Activated CD4-positive, CD25-positive, alpha-beta regulatory T cell treated with anti-CD3 and anti-CD28 coated beads, Interleukin-2, amount 50 U/mL, for 72 hours (primary cell): ENCODE measurements at places on chromosomes 1 and 21.

DNA sequence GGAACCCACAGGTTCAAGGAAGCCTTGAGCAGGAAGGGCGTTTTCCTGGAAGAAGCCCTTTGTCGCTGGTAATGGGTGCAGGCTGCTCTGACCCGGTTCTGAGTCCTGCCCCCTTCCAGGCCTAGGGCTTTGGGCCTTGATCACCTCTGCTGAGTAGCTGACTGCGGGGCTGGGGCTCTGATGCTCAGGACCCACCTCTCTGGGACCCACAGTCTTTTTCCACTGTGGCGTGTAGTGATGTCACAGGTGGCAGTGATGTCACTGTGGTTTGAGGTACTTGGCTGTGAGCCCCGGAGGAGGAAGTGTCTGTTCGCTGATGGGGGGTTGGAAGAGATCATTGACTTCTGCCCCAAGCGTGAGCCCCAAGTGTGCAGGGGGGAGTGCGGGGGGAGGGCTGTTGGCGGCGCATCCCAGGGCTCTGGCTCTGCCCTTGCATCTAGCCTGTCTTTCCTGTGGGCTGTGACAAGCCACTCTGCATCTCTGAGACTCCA is 6.9 kb downstream of the TNFRSF1B start:
- peak; percentile 71 for DNase-seq

GRCh38 chr21:43372663-43373361 is 54.1 kb downstream of the SIK1 start:
- no peak for DNase-seq

- DNase-seq = no peak
Observed at GRCh38 chr1:58788259-58788658, 4.4 kb upstream of the JUN start.

- DNase-seq = no peak
Observed at GRCh38 chr1:205840146-205840923, 9.6 kb downstream of the PM20D1 start.

- DNase-seq = no peak
Observed at GRCh38 chr1:50562106-50562505, 138.9 kb upstream of the DMRTA2 start.

DNA sequence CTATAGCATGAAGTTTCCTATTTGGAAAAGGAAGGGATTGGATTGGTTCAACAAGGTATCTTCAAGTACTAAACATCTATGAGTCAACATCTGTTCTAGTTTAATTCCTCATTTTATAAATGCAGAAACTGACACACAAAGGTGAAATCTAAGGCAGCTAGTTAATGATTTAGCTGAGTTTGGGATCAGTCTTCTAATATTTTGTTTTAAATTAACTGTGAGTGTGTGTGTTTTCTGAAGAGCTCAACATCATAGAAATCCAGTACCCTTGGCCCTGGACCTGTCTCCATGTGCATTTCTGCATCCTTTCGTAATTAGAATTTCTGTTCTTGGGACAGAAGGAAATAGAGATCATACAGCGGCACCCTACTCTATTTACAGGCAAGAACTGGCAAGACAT is 105.9 kb downstream of the RGS2 start:
- no peak for DNase-seq

DNA sequence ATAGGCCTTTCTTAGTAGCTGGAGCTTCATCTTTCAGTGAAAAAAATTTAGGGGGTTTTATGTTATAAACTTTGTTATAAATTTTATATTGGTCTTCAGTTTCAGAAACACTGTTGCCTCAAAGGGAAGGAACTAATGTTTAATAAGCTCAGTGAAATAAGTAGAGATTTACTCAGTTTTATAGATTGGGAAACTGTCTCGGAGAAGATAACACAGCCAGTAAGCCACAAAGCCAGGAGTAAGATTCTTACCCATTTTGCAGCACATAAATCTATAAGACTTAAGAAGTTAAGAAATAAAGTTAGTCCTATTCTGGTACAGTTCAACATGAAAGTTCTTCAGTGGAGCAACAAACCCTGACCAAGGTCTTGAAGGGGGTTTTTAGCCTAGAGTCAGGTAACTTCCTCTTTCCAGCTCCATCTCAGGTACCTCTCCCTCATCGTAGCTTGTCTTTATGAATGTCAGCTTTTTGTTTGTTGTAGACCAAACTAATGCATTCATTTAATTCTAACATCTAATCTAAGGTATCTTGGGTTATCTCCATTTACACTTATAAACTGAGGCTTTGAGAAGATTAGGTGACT is 3.3 kb downstream of the KPNA6 start:
- DNase-seq = no peak

GRCh38 chr1:44973645-44974044 is 12.8 kb downstream of the EIF2B3 start:
- no peak for DNase-seq

- no peak for DNase-seq
Observed at GRCh38 chr1:221994939-221995338, 253.1 kb upstream of the DUSP10 start.

DNA sequence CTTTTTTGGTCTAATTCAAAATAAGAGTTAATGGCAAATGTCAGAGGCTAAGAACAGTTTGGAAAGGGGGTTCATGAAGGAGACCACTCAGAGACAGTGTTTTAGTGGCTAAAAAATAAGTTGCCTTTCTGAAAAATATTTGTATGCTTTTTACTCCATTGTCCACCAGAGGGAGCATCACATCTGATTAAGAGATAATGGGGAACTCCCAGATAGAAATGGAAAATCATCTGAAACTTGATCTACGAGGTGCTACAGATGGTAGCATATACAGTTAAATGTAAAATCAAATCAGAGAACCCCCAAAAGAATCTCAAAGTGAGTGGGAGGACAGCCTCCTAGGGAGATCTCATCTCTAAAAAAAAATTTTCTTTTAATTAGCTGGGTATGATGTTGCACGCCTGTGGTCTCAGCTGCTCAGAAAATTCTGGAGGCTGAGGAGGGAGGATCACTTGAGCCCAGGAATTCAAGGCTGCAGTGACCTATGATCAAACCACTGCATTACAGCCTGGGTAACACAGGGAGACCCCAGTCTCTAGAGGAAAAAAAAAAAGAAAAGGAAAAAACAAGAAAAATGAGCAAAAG is 9.7 kb downstream of the SMYD3 start:
- no peak for DNase-seq

DNA sequence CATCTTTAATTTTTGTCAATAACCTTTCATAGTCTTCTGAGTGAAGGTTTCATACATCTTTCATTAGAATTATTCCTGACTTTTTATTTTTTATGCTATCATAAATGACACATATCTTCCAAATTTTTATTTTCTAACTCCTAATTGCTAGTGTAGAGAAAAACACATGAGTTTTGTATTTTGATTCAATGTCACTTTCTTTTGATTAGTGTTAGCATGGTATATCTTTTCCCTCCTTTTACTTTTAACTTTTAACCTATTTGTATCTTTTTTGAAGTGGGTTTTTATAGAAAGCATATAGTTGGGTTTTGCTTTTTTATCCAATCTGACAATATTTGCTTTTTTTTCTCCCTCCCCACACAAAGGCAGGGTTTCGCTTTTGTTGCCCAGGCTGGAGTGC is 43.2 kb downstream of the SDCCAG8 start:
- DNase-seq = no peak

GRCh38 chr1:220892997-220893700 is 13.9 kb downstream of the HLX start:
- DNase-seq = no peak

GRCh38 chr1:20684050-20684620 is 23.0 kb upstream of the DDOST start:
- no peak for DNase-seq

DNA sequence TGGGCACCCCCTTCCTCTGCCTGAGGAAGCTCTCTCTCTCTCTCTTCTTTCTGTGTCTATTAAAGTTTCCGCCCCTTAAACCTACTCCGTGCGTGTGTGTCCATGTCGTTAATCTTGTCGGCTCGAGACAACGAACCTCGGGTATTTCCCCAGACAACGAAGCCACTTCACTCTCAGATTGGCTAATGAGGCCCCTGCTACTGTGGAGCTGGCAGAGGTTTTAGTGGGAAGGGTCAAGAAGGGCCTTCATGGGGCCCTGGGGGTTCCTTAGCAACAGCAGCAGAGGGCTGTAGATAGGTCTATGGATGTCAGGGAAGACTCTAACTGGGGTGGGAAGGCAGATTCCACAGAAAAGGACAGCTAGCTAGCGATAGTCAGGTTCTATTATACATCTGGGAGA is 239.8 kb upstream of the RAB4A start:
- no peak for DNase-seq

GRCh38 chr1:205480349-205480985 is 24.0 kb upstream of the CDK18 start:
- DNase-seq = peak; percentile 50

DNA sequence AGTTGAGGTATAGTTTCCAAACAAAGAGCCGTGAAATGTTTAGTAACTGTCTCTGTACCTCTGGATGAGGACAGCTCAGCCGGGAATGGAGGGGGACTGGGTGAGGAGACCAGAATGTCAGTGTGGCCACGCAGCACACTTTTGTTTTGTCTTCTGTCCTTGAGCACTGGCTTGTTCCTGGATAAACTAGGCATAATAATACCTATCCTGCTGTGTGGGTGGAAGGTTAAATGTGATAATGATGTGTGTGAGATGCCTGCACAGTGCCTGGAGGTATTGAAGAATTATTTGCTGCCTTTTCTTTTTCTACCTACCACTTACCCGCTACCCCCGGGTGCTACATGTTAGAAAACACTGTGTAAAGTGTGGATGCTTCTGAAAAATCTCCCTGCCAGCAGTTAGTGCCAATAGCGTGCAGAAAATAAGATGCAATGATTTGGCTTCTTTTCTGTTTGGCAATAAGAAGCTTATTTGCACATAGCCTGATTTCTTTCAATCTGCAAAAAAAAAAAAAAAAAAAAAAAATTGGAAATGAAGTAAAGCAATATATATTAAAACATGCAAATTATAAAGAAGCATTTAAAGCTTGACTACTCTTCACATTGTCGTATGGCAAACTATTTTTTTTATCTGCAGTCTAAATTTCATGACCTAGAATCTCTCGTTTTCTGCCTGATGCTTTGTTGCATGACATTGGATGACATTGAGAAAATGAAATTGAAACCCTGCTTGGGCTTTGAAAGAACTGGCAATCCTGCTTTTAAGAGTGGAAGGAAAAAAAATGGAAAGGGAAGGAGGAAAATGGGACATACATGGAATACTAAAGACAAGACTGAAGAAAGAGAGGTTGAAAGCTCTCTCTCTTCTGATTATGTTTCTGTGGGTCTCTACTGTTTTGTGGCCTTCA is 89.5 kb downstream of the DISC1 start:
- DNase-seq = no peak

DNA sequence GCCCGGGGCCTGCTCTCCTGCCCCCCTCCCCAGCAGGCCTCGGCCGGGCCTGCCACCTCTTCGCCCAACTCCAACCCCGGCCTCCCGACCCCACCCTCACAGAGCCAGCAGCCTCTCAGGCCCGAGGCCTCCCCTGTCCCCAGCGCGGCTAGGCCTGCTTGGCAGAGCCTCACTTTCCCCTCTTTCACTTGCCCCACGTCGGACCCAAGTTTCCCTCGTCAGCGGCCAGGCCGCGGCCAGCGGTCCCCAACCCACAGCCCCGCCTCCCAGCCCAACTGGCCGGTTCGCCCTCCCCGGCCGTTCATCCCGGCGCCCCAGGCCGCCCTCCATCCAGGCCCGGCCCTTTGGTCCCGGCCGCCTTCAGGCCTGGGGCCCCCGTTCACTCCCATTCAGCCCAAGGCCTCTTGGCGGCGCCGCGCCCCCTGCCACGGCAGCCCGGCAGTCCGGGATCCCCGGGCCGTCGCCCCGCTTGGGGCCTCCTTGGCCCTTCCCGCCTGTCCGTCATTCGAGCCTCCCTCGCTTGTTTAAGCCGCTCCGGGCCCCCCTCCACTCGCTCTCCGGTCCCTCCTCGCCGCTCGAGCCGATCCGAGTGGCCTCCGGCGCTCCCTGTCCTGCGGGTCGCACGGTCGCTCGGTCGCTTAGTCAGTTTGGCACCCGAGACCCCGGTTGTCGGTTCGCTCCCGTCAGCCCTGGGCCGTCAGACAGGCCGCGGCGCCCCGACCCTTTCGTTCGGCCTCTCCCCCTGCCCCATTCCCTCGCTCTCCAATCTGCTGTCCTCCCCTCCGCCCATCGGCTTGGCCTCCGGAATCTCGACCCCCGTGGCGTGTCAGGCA is 1.4 kb downstream of the LRRC41 start:
- DNase-seq = peak; percentile 65

DNA sequence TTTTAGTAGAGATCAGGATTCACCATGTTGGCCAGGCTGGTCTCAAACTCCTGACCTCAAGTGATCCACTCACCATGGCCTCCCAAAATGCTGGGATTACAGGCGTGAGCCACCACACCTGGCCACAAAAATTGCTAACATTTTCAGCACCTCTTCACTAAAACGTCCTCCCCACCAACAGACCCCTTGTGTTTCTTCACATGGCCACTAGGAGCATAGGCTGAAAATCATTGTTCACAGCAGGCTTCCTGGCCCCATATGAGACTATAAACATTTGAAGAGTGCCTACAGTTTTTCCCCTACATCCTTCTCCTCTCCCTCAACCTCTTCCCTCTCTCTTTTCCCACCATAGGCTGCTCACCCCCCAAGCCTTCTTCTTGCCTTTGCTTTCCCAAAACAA is 28.0 kb upstream of the SFPQ start:
- DNase-seq = no peak

- DNase-seq = no peak
Observed at GRCh38 chr1:33810571-33810970, 53.3 kb upstream of the HMGB4 start.

DNA sequence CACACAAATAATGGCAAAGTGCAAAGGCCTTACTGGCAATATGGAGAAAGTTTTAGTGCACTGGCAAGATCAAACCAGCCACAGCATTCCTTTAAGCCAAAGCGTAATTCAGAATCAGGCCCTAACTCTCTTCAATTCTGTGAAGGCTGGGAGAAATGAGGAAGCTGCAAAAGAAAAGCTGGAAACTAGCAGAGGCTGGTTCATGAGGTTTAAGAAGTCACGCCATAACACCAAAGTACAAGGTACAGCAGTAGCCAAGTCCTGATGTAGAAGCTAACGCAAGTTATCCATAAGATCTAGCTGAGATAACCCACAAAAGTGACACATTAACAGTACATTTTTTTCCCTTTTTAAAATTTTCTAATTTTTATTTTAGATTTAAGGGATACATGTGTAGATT is 57.1 kb downstream of the SLC27A3 start:
- no peak for DNase-seq
